RPMI8226 (cell line): ENCODE measurements at places on chromosomes 11 and 22.
A peak's percentile ranks its signal among the peaks of the same experiment; 100 is the strongest.

GRCh38 chr11:110777775-110778174, 65.5 kb upstream of the ARHGAP20 start:
- no peak for DNase-seq

- DNase-seq = no peak
Observed at GRCh38 chr22:25551396-25551795, 13.1 kb upstream of the GRK3 start.

GRCh38 chr11:6855971-6856541, 6.8 kb upstream of the OR10A2 start:
- no peak for DNase-seq

GRCh38 chr11:67500484-67500821, 4.7 kb downstream of the PITPNM1 start:
- DNase-seq = no peak

DNA sequence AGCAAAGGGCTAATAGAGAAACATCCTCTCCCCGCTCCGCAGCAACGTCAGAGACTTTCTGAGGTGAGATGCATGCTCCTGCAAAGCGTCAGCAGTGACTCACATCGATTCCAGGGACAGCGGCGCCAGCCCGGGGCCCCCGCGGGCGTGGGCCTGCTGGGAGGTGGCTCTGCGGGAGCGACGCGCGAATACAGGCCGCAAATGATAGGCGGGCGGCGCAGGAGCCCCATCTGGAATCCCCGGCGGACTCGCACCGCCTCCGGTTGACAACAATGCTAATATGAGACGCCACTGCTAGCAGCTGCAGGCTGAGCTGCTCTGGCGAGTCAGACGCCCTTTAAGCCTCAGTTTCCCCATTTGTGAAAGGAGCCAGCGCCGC, 557 bp downstream of the RANGAP1 start:
- peak; percentile 65 for DNase-seq

DNA sequence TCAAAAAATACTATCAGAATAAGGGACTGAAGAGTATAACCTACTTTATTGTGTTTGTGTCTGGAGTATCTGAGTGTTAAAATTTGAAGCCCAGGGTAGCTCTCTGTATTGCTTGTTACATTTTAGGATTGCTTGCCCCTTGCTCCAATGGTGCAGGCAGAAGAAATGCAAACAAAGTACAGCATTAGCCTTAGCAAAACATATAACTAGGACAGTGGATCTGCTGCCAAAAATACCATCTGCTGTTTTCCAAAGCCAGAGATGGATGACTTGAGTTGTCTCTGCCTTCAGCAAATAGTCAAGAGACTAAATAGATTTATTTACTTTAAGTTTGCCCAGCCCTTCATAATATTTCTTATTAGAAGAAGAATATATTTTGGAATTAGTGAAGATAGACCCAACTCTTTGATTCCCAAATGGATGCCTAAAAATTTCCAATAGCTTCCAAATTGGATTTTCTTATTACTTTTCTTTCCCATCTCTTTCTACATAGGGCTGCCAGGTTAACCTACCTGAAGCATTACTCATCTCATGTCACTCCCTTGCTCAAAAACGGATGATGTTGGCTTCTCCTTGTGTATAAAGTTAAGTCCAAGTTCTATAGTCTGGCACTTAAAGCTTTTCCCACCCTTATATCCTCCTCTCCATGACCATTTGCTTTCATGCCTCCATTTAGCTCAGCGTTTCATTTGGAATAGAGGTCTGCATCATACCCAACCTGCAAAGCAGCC, 66.3 kb downstream of the LDLRAD3 start:
- DNase-seq = no peak

DNA sequence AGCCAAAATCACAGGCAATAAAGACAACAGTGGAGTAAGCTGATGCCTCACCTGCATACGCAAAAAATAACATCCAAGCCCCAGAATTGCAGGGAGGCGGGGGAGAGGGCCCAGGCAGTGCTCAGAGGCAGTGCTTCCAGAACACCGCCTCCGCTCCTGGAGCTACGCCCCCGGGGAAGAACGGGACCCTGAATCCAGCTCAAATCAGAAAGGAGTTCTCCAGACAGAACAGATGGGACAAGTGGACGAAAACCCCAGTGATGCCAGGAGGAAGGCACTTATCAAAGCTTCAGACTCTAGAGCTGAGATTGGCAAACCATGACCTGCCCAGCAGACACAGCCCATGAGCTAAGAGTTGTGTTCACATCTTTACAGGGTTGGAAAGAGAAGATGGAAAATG, 683.9 kb downstream of the TBC1D22A start:
- DNase-seq = no peak

DNA sequence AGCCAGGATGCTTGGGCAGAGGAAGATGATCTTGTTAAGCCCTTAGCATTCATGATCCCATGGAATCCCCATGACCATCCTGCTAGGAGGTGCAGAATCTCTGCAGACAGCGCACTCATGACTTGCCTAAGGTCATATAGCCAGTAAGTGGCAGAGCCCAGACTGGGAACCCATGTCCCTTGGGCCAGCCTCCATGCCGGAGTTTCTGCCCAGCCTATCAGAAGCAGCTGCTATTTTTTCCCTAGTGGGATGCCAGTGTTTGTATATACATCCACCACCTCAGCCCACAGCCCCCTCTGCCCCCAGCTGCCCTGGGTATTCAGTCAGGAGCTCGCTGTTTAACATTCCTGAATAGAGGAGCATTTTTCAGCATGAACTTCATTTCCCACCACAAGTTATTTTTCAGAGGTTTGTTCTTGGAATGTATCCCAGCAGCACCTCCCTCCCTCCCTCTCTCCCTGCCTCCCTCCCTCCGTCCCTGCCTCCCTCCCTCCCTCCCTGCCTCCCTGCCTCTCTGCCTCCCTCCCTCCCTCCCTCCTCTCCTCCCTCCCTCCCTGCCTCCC, 34.4 kb upstream of the SUSD2 start:
- peak; percentile 24 for DNase-seq

DNA sequence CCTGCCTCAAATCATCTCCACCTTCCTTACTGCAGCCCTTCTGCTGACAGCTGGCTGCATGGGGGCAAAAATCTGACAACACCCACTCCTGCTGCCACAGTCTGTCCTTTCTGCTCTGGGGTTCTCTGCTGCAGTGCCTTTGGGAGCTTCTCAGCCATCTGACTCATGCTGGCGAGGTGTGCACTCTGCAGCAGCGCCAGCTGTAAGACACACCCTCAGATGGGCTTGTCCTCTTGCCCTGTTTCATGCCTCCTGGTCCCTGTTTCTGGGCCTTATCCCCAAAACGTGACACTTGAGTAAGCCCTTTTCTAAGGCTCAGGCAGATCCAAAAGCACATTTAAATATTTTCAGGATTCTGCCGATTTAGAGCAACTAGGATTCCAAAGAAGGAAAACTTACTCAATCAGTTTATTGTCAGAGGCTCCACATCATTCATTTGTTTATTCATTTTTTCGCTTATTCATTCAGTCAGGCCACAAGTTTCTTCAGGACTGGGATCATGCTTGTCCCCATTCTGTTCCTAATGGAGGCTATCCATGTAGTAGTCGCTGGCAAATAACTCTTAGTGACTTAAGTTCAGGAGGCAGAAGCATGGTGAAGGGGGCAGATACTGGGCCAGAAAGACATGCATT, 60.2 kb downstream of the SMIM38 start:
- no peak for DNase-seq

DNA sequence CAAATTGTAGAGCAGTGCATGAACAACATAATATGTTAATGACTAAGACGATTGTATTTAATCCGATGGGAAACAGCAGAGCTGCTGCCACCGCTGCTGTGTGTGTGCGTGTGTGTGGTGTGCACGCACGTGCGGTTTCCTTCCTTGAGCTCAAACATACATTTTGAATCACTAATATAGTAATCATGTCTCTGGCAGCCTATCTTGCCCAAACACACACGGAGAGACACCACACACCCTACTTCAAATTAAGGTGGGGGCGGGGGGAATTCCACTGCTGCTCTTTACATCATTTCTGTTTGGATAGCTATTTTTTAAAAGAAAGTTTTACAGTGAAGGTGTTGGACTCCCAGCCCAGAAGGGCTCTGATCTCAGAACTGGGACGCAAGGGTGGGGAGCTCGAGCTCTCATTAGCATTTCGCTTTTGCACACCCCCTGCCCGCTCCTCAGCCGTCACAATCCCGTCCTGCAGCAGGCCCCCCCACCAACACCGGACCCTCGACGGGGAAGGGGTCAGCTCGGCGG, 651 bp upstream of the FAM83F start:
- no peak for DNase-seq

DNA sequence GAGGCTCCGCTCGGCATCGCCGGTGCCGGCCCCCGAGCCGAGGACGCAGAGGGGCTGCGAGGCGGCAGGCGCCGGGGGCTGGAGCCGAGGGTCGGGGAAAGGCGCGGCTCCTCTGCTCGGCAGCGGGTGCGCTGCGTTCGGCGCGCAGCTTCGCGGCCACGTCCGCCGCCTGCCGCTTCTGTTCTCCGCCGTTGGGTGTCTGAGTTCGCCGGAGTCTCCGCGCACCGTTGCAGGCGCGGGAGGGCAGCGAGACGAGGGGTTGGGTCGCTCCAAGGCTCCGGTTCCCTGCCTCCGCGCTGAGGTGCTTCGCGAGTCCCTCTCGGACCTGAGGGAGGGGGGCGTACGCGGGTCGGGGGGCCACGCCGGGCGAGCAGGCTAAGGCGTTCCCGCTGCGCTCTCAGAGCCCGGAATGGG, 347 bp downstream of the MN1 start:
- no peak for DNase-seq
